Immature natural killer cell (primary cell): ENCODE measurements at places on chromosomes 3 and 15. TPM values are rescaled to one million over a fixed set of nuclear protein-coding genes. Genes with fewer than 3 reads are reported as not detected.

- no peak overlapping the region for H3K27ac ChIP-seq
- no peaks in the 10 kb centered on the region for H3K36me3 ChIP-seq
- H3K27me3 ChIP-seq: peaks cover 2% of the 10 kb centered on the region
- no peak for DNase-seq
- peaks cover 27% of the 10 kb centered on the region for H3K4me1 ChIP-seq
Observed at GRCh38 chr3:13491206-13491974, 11.3 kb downstream of the HDAC11 start.

Gene CKMT1A
- not detected for polyA plus RNA-seq

Gene STRA6
- not detected for polyA plus RNA-seq

DNA sequence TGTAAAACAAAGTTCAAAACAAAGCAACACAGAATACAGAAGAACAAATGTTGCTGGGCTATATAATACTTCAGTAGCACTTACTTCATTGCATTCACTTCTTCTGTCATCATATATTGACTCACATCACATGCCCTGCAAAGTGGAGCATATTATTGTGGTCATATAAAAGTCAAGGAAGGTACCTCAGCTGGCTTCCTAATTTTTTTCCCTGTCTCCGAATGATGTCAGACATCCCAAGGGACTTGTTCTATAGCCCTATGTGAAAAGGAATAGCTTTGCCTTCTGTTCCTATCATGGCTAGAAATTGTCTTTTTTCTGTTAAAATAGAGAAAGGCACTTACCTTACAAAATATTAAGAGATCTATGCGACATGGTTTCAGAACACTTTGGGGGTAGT lies 109.4 kb downstream of the LRTM1 start:
- H3K27ac ChIP-seq: no peak overlapping the region
- no peaks in the 10 kb centered on the region for H3K36me3 ChIP-seq
- H3K4me3 ChIP-seq: no peak overlapping the region

Gene EAF2
- 9.2 TPM for polyA plus RNA-seq

DNA sequence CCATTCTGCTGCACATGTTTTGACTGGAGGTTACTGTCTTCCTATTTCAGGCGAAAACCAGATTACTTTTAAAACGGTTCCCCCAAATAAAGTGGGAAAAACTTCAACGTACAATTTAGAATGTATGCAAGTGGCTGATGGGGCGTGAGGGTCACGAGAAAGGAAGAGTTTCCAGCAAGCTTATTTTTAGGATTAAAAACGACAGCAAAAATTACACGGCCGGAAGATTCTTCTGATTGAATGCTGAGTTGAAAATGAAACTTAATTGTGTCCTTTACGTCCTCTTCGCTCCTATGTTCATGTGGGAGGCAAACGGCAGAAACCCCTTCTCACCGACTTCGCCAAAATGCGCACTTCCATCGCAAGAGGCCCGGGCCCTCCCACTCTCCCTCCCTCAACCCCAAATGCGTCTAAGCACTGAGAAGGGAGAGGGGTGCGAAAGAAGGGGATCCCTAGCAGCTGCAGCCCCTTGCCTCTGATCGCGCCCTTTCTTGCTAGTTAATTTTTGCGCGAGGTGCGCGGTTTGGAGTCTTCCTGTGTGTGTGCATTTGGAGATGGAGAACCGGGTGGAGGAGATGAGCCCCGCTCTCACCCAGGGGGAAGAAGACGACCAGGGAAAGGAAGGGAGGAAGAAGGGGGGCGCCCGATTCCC lies 656 bp downstream of the CD47 start:
- H3K27me3 ChIP-seq: peaks cover 23% of the 10 kb centered on the region
- no peak overlapping the region for H3K27ac ChIP-seq
- peak overlapping the region; percentile 100 for H3K4me3 ChIP-seq
- peak; percentile 79 for DNase-seq
